Cardiac atrium fibroblast (primary cell): ENCODE measurements at places on chromosomes 16 and 17. TPM values are rescaled to one million over a fixed set of nuclear protein-coding genes. Genes with fewer than 3 reads are reported as not detected.

Gene MATCAP1
- total RNA-seq: 17.5 and 17.8 TPM in 2 replicates

Gene C1QL1
- 1.5 TPM in 1 of 2 replicates, not detected in the other for total RNA-seq

Gene NDRG4
- total RNA-seq: 11.0 and 18.8 TPM in 2 replicates

Gene PYDC1
- not detected in 2 replicates for total RNA-seq

Gene PIP4K2B
- total RNA-seq: 53.4 and 55.6 TPM in 2 replicates

Gene CLEC18B
- 0.90 TPM in 1 of 2 replicates, not detected in the other for total RNA-seq
